SHP77 (cell line): ENCODE measurements at places on chromosomes 3 and 15.

DNA sequence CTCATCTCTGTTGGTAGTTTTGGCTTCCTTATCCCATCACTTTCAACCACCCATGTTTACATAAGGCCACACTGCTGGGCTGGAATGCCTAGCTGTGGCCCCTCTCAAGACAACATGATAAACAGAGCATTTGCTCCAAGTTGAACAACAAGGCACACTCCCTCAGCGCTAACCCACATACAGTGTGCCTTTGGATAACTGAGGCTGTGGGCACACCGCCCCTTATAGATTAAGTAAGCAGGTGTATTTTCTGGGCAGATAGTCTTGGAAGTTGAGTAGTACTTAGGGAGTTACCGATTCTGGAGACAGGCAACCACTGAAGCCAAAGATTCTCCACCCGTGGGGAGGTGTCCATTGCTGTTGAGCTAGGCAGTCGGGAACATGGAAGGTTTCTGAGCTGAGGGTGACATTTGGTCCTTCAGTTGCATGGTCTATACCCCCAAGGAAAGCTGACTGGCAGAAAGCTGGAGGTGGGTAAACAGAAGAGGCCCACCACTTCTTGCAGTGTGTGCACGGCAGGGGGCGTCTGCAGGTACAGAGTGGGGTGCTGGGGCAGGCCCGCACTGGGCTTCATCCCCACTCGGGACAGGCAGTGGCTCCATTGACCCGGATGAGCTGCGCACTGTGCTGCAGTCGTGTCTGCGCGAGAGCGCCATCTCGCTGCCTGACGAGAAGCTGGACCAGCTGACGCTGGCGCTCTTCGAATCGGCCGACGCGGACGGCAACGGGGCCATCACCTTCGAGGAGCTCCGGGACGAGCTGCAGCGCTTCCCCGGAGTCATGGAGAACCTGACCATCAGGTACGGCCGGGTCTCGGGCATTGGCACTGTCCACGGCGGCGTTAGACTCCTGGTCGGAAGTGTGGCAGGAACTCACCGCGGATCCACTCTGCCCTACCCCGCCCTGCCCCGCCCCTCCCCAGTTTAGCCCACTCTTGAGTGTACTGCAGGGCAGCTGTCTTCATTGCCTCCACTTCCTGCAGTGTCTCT is 16.8 kb downstream of the NOX5 start:
- DNase-seq, result no peak

GRCh38 chr3:4799266-4800256 is 179.7 kb upstream of the BHLHE40 start:
- no peak for DNase-seq

DNA sequence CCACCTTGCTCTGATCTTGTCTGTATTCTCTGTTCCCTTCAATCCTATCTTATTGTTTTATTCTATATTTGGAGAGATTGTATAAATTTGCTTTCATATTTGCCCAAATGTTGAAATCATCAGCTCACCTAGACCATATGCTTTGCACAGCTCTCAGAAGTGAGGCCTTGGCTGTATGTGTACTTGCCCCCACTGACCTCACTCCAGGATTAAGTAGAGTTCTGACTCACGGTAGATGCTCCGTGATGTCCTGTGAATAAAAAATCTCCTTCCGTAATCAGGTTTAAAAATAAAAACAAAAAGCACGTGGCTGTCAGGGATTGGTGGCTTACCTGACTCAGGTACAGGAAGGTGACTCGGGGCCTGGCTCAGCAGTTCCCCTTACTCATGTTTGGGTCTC is 162.2 kb downstream of the RYR3 start:
- no peak for DNase-seq

- no peak for DNase-seq
Observed at GRCh38 chr3:132033471-132033870, 1.3 kb downstream of the CPNE4 start.

DNA sequence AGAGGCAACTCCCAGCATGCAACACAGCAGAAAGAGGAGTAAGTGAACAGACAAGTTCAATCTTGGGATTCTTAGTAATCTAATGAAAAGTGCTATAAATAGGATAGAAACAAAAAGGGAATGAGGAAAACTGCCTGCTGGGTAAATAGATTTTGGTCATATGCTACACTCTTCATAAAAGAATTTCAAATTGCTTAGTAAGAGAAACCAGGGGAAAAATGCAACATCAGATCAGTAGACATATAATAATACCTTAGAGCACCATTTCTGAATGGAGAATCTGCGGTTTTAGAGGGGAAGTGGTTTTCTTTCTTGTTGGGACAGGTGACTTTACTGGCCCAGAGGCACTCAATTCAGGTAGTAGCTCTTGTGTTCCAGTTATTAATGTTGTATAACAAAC is 13.4 kb upstream of the TBC1D5 start:
- no peak for DNase-seq

DNA sequence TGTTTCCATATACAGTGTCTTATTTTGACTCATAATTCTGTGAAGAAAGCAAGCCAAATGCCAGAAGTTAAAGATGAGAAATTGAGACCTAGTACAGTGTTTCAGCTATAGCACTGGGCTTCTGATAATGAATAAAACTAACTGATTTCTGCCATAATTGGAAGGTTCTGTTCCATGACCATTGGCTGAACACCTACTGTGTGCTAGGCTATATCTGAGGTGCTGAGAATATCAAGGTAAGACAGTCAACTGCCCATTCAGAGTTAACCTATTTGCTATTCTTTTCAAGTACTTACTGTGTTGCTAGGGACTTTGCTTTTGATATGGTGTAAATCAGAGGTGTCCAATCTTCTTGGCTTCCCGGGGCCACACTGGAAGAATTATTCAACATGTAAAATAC is 73.4 kb downstream of the LHFPL4 start:
- DNase-seq, result no peak

- DNase-seq, result no peak
Observed at GRCh38 chr3:103002425-103003176, 567.8 kb downstream of the ZPLD1 start.

GRCh38 chr15:80289528-80290495 is 37.8 kb upstream of the CTXND1 start:
- DNase-seq, result no peak

GRCh38 chr3:38147421-38147820 is 9.0 kb downstream of the MYD88 start:
- DNase-seq, result no peak

- DNase-seq, result no peak
Observed at GRCh38 chr3:171768281-171768900, 41.9 kb downstream of the PLD1 start.
